ENCODE measurements at places on chromosomes 3 and 15.
A peak's percentile ranks its signal among the peaks of the same experiment; 100 is the strongest.

DNA sequence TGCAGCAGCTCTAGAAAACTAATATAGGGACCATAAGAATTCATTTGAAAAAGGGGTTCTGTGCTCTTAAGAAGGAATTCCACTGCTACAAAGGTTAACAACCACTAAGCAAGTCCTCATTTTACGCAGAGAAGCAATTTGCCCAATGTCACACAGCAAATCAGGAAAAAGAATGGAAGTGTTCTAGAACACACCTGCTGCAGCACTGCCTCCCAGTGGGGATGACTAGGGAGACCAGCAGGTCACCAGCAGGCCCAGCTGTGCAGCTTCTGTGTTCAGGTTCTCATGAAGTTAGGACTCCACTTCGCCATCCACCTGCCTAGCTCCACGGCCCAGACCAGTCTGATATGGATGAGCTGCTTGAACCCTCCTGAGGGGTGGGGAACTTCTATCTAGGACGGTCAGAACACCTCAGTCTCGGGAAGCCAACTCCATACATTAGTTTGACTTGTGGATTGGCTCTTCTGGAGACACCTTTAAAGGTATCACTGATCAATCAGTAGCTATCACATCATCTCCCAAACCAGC, 18.6 kb downstream of the POMGNT2 start:
- DNase-seq, result no peak

GRCh38 chr3:195017151-195017550, 253.8 kb downstream of the XXYLT1 start:
- no peak for DNase-seq

DNA sequence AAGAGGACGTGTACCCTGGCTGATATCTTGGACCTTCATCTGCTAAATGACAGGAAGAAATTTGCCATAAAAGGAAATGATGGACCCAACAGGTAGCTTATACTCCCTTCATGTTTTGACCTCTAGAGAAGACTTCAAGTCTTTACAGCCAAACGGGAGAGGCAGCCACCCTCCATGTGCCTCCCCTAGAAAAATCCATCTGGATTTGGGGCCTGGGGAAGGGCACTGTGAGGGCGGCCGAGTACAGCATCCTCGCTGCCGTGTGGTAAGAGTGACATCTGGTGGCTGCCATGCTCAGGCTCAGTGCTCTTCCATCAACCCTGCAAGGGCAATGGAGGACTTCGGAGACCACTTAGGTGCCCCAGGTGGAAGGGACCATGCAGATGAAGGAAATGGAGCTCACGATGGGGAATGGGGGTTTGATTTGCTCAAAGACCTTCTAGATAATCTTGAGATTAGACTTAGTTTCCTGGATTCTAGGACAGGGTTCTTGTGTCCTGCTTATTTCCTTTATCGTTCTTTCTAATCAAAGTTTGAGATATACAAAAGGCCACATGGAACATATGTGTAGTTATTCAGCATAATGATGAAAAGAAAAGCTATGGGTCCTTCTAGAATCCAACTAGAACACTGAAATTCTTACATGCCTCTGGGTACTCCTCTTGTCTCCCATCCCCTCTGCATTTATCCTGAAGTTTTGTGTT, 44.4 kb downstream of the AQP9 start:
- DNase-seq, result peak; percentile 32

DNA sequence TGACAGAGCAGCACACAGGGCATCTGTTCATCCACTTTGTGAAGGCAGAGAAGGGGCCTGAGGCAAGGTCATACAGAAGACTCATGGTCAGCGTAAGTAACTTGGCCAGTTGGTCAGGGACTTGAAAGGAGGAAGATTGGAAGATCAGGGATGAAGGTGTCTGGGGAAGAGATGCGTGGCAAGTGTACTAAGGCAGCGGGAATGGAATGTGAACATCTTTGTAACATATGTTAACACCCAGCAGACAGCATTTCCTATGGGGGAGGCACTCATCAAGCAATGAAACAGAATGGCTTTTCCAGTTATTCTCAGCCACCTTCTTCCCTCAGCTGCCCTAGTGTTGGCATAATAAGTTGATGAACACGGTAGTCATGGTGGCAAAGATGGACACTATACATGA, 7.8 kb upstream of the RFC4 start:
- DNase-seq, result no peak

GRCh38 chr3:171953301-171954022, 85.9 kb upstream of the FNDC3B start:
- no peak for DNase-seq

GRCh38 chr3:167304077-167304476, 76.0 kb downstream of the ZBBX start:
- no peak for DNase-seq

GRCh38 chr3:188400494-188401243, 246.7 kb downstream of the LPP start:
- DNase-seq, result no peak
